Right cardiac atrium (tissue), 5 donors: ENCODE measurements at places on chromosomes 1 and 21.

DNA sequence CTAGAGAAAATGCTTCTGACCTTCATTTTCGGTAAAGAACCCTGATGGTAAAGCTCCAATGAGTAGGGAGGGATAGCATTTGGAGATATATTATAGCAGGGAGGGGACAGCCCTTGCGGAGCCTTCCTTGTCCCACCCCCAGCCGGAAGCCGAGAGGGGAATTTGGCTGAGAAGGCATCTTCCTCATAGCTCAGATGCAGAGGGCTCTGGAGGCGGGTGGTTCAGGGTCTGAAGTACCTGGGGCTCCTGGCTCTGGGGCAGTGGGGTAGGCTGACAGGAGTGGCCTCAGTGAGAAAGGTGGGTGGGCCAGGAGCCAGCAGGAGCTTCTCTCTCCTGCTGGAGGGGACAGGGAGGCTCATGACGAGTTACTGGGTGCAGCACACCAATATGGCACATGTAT, 88.0 kb upstream of the IFFO2 start:
- no peak for DNase-seq

GRCh38 chr1:35390600-35391494, 122.3 kb downstream of the ZMYM4 start:
- DNase-seq: no peak

DNA sequence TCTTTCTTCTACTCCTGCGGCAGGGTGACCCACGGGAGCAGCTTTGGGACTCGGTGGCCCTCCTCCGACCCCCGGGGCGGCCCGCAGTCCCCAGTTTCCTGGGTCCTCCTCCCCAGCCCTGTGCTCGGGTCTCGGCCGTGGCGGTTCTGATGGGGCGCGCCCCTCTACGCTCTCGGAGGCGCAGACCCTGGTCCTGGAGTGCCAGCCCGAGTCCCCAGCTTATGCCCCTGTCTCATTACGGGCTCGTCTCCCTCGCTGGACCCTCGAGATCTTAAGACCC, 430 bp downstream of the BTG2 start:
- no peak for DNase-seq

DNA sequence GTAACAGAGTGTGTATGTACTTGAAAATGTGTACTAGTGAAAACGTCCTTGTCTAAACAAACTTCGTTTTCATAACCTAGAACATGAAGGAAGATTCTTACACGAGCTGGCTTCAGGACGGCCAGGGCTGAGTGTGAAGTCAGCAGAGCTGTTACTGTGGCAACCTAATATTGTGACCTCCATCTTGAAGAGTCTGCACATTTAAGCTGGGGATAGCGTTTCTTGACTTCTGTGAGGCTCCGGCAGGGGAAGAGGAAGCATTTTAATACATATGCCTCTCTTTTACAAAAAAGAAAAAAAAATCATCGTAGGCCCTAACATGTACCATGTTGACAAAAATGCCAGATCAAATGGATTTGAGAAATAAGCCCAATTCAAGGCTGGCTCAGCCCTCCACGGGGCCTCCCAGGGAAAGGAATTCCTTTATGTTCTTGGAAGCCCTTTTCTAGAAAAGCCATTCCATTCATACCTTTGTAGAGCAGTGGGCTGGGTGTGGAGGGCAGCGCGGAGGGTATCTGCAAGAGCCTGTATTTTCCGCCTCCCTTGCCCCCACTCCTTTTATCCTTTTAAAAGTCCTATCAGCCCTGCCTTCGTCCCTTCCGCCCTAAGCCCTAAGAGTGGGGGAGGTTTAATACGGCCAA, 51.1 kb downstream of the SIM2 start:
- no peak for DNase-seq

DNA sequence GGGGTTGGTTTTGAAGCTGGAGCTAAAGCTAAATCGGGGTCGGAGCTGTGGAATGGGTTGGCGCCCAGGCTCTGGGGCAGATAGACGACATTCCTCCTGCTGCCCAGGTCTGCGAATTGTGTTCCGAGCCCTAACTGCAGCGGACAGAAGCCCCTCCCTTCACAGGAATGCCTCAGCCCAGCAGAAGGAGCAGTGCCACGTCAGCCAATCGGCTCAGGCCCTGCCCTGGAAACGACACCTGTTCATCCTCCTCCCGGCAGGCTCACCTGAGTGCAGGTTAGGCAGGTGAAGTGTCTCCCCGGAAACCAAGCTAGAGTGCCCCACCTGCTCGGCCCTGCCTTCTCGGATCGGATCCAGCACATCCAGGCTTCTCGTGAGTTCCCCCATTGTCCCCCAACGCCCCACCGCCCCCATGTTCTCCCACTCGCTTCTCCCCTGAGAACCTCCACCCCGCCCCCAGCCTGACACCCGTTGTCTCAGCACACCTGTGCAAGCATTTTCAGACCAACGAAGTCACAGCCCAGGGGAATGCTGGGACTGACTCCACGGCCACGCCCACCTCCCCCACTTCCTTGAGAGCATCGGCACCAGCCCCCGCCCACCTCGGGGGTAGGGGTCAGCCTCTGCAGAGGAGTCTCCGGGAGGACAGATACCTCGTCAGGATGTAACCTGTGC, 775 bp downstream of the TMEM125 start:
- peak; percentile 59 for DNase-seq

DNA sequence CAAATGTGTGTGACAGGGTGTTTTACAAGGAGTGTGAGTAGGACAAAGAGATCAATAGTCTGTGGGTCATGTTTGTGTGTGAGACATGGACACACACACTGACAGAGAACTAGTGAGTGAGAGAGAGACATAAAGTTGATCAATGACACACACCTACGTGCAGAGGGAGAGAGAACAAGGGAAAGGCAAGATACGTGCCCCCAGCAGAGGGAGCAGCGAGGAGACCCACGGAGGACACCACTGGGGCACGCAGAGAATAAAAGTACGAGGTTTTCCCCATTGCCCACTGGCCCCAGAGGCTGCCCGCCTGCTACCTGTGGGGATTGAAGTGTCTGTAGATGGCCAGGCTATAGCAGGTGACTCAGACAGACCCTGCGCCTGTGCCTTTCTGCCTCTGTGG, 130.2 kb upstream of the CSF3R start:
- DNase-seq: no peak

GRCh38 chr1:204194080-204194479, 2.2 kb downstream of the KISS1 start:
- DNase-seq: no peak

DNA sequence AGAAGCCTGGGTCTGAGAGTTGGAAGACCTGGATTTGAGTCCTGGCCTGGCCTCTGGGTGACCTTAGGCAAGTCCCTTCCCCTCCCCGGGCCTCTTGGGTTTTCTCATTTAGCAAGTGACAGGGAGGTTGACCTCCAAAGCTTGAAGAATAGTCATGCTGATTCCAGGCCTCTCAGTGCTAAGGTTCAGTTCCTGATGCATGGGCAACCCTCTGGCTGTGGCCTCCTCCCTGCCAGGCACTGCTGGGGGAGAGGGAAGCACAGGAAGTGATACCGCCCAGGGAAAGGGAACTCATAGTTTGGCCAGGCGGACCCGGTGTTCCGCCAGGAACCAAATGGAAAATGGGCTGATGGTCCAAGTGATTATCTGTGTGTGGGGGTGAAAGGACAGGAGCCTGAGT, 23.6 kb upstream of the WASF2 start:
- DNase-seq: peak; percentile 73
